ENCODE measurements at places on chromosomes 2 and 18.

GRCh38 chr2:173938700-173939384 lies 26.3 kb downstream of the SP3 start:
- no peak for ATAC-seq

- ATAC-seq: no peak
These were observed 19.5 kb downstream of the LCT start for GRCh38 chr2:135817466-135817865.

DNA sequence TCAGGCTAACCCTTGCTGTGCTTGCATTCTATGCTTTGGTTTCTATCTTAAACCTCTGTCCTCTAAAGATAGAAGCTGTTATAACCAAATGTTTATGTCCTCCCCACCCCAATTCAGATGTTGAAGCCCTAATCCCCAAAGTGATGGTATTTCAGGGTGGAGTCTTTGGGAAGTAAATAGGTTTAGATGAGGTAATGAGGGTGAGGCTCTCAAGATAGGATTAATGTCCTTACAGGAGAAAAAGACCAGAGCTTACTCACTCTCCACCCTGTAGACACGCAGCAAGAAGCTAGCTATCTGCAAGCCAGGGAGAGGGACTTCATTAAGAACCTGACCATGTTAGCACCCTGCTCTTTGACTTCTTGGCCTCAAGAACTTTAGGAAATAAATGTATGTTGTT lies 362.5 kb downstream of the ERBB4 start:
- ATAC-seq: no peak

GRCh38 chr18:44871771-44872170 lies 191.1 kb downstream of the SETBP1 start:
- no peak for ATAC-seq

GRCh38 chr2:110858135-110858725 lies 125.9 kb downstream of the ACOXL start:
- ATAC-seq: peak; percentile 95

GRCh38 chr2:96527286-96528005 lies 9.1 kb upstream of the ARID5A start:
- ATAC-seq: peak; percentile 22

DNA sequence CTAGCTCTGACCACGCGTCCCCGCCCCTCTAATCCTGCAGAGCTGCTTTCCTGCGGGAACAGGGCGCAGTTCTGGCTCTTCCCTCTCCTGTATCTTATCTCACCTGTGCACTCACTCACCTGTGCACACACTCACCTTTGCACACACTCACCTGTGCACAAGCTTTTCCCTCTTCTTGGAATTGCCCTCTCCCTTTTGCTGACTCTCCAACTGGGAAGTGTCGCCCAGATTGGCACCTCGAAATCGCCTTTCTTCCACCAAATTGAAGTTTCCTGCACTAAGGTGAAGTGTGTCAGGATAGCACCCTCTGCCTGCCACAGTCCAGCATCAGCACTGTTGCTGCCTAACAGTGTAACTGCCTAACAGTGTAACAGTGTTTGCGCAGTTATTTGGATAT lies 566 bp upstream of the CMPK2 start:
- ATAC-seq: peak; percentile 53

GRCh38 chr18:76503649-76504386 lies 8.8 kb upstream of the ZNF516 start:
- no peak for ATAC-seq

- no peak for ATAC-seq
These were observed 54.3 kb downstream of the INO80C start for GRCh38 chr18:35443434-35443833.
